NCI-H1694 treated with DMSO at 0.1 percent for 48 hours (cell line): ENCODE measurements at places on chromosomes 3 and 15.

DNA sequence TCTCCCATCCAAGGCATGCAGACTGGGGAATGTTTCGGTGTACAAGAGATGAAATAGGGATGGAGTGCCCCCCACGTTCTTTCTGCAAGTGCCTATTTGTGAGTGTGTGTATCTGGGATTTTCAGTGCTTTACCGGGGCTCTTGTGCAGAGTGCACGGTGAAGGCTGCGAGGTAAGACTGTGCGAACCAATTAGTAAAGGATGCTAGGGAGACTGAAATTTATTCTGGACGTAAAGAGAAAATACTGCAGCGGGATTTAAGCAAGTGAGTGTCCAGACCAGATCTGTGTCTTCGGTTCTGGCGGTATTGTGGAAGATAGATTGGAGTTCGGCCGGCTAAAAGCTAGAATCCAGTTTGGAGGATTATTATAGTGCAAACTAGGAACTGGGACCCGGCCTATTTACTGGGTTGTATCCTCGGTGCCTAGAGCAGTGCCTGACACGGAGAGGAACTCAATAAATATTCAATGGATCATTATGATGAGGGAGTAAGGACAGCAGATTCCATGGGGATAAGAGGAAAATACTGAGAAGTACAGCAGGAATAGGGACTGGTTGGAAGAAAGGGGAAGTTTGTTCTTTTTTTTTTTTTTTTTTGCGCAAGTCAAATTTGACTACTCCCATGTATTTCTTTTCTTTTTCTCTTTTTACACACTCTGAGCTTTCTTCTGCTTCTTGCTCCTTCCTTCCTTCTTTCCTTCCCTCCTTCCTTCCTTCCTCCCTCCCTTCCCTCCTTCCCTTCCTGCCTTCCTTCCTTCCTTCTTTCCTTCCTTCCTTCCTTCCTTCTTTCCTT, 580 bp upstream of the MAGEF1 start:
- DNase-seq, result no peak

DNA sequence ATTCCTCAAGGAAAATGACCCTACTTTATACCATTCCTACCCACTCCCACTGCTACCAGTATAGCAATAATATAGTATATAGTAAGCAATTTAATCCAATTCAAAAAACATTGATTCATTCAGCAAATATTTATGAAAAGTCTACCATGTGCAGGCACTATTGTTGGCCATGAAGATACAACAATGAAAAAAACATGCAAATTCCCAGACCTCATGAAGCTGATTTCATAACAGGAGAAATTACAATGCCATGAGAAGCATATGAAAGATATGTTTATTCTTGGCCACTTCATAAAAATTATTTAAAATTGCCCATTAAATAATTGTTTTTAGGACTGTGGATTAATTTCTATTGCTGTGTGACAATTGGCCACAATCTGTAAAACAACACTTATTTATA, 315.8 kb upstream of the COL8A1 start:
- DNase-seq, result no peak

GRCh38 chr3:23994244-23994569, 49.1 kb downstream of the NR1D2 start:
- DNase-seq, result no peak

DNA sequence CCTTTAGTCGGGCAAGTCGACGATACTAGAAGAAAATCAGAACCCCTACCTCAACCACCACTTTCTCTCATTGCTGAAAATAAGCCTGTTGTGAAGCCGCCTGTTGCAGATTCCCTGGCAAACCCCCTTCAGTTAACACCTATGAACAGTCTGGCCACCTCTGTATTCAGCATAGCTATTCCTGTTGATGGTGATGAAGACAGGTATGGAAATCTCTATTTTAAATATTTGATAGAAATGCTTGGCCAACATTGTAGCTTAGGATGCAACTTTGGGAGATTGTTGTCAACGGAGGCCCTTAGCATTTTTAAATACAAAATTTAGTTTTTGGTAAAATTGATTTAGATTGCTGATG, 3.0 kb downstream of the TSC22D2 start:
- DNase-seq, result no peak

DNA sequence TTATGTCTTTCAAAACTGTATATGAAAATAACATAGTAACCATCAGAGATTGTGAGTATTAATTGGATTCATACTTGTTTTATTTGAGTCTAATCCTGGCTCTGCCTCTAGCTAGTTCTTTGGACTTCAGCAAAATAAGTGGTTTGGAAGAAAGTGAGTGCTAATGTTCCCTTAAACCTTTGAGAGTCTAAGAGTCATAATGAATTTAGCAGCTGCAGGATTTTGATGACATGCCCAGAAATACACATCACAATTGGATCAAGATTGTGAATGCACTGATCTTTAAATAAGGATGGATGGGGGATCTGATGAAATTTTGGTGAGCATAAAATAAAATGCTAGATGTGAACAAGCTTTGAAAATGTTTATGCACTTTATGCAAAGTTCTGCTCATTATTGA, 79.9 kb upstream of the FAM98B start:
- no peak for DNase-seq

DNA sequence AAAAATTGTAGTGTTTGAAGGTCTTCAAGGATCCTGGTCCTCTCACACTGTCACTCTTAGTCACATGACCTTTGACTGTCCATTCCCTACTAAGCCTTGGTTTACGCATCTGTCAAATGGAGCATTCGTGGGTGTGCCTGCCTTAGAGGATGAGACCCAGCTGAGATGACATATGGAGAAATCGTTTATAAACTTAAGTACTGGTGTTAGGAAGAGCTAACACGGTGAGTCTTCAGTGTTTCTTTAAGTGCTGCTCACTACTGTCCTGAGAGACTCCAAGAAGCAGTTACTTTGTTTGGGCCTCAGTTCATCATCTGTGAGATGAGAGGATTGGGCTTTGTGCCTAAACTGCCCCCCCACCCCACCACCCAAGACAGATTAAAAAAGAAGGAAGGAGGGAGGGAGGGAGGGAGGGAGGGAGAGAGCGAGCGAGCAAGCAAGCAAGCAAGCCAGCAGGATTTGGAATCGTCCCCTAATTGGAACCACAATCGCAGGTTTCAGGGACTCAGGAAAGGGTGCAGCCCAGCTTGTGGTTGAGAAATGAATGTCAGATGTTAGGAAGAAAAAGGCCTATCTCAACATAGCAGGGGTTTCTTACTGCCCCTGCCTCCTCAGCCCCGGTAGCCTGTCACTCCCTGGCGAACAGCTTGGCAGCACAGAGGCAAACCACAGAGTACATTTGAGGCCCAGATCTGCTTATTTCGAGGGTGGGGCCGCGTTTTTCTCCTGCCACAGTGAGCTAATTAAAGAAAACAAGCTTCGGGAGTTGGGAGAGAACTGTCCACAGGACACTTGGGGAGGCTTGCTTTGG, 32.7 kb downstream of the SMAD3 start:
- DNase-seq, result no peak

DNA sequence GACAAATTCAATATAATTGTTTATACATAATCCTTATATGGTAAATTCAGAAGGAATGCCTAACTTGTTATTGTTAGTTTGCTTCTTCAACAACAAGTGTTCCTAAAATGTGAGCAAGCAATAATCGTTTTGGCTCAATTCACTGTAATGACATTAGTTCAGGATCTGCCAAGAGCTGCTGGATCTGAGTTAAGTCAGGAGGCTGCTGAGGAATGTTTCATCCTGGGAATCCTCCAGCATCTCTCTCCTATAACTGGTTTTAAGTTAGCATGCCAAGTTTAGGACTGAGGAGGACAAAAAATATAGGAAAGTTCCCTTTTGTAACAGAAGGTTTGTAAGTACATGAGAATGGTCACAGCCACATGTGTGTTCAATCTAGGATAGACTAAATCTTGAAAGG, 4.9 kb upstream of the GTF2A2 start:
- DNase-seq, result no peak

DNA sequence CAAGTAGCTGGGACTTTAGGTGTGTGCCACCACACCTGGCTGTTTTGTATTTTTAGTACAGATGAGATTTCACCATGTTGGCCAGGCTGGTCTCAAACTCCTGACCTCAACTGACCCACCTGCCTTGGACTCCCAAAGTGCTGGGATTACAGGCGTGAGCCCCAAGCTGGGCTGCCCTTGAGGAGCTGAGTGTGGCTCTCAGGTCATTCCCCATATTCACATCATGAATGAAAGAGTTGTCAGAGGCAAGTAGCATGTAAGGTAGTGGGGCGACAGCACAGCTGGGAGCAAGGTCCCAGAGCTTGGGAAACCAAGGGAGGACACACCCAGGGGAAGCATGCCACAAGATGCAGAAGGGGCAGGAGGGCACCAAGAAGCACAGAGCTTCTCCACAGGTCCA, 4.9 kb downstream of the CCDC71 start:
- DNase-seq, result no peak

DNA sequence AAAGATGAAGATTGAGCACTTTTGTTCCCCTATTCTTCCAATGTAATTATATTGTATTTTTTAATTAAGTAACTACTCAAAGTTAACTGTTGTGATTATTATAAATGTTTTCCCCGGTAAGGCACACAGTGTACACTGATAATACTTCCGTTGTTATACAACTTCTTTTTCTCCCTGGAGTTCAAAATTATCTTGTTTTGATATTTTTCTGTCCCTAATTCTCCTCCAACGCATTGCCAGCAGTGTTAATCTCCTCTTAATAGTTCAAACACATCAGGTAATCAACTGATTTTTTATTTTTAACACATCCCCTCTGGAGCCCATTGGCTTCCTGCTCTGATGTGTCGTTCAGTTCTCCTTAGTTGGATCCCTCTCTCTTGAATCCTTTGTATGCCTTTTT, 32.3 kb upstream of the MFSD1 start:
- DNase-seq, result no peak

GRCh38 chr15:94130504-94130903, 100.9 kb upstream of the MCTP2 start:
- no peak for DNase-seq

DNA sequence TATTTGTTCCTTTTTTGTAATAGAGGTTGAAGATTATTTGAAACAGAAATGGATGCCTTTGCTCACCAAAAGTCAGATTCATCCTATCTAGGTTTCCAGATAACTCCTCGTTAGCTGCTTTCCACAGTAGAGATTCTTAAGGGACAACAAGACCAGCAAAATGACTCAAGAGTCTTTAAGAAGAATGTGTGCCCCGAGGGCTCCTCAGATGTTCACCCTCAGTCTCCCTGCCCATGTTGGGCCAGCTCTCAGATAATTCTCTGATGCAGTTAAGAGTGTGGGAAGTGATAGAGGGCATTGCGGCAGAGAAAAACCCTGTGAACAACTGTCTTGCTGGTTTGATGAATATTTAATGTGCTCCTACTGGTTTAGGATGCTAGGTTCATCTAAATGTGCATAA, 251.1 kb downstream of the PTPRG start:
- DNase-seq, result no peak
